ENCODE measurements at places on chromosomes 12 and 14. TPM values are rescaled to one million over a fixed set of nuclear protein-coding genes. Genes with fewer than 3 reads are reported as not detected.

TCHP gene
- total RNA-seq, result 11.5 TPM

SMOC1 gene
- total RNA-seq, result 14.9 TPM

ZC2HC1C gene
- total RNA-seq, result 7.8 TPM

DNAI7 gene
- 0.94 TPM for total RNA-seq

RASAL1 gene
- total RNA-seq, result not detected

BEGAIN gene
- total RNA-seq, result 2.1 TPM

AP4S1 gene
- total RNA-seq, result 7.5 TPM

DNA sequence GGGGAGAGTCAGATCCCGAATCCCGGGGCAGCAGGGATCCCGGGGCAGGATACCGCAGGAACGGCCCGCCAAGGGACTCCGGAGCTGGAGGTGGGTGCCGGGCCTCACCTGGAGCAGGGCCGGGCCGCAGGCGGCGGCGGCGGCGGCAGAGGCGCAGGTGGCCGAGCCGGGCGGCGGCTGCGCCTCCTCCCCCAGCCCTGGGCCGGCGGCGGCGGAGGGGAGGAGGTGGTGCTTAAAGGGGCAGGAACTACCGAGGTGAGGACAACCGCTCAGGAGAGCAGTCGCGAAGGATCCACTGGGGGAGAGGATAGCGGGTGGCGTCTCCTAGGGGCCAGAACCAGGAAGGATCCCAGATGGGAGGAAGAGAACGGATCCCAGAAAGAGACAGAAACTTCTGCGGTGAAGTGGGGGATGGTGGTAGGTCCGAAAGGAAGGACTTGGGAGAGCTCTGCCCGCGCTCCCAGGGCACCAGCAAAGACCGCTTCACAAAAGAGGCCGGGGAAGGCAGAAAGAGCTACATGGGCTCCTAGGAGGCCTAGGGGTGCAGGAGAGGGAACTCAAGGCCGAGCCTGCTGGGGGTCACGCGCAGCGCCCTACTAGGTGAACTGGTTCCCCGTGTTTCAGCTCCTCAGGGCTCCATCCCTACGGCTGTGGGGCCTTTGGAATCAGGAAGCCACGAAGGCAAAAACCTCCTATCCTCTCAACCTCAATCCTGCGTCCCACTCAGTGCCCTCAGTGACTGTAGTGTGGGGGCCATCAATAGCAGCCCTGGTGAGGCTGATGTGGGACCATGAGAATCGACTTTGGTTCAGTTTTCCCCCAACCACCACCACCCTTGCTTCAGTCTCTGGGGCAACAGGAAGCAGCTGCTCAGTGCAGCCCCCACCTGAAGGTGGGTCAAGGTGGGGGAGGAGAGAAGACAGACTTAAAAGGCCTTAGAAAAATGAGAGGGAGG lies 5.0 kb upstream of the BAZ2A start:
- peak; percentile 72 for DNase-seq

DNA sequence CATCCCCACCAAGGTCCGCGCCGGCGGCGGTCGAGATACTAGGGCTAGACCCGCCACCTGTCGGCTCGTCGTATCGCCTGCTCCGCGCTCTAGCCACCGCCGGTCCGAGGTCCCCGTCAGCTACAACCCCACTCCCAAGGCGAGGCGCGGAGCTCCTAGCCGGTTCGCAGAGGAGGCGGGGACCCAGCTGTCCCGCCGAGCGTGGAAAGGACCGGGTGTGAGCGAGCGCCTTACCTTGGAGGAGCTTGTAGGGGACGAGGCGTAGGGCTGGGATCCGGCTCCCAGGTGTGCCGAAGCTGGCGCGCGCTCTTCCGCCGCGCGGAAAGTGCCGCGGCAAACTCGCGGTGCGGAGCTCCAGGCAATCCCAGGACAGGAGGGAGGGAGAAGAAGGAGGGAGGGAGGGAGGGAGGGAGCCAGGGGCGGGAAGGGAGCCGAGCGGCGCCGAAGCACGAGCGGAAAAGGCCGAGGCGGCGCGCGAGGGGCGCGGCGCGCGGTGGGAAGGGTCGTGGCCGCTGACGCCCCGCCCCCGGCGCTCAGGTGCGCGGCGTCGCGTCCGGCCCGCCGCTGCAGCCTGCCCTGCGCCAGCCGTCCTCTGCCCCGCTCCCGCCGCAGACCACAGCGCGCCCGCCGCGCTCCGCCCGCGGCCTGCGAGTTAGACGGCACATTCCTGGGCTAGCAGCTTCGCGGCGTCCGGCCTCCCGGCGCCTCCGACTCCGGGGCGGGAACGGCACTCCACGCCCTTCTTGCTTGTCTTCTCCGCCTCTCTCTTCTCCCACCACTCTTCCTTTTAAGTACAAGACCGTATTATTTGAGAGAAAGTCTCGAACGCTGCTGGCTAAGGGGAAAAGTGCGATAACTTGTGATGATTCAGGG lies at the start of gene PAWR:
PAWR (minus strand) TSS at position 327 of the 873 bp plus-strand sequence. CDS start 720 bp downstream, outside the sequence.
- peak; percentile 54 for DNase-seq

GRCh38 chr12:11813438-11813813 lies 164.0 kb downstream of the ETV6 start:
- DNase-seq, result no peak

DNA sequence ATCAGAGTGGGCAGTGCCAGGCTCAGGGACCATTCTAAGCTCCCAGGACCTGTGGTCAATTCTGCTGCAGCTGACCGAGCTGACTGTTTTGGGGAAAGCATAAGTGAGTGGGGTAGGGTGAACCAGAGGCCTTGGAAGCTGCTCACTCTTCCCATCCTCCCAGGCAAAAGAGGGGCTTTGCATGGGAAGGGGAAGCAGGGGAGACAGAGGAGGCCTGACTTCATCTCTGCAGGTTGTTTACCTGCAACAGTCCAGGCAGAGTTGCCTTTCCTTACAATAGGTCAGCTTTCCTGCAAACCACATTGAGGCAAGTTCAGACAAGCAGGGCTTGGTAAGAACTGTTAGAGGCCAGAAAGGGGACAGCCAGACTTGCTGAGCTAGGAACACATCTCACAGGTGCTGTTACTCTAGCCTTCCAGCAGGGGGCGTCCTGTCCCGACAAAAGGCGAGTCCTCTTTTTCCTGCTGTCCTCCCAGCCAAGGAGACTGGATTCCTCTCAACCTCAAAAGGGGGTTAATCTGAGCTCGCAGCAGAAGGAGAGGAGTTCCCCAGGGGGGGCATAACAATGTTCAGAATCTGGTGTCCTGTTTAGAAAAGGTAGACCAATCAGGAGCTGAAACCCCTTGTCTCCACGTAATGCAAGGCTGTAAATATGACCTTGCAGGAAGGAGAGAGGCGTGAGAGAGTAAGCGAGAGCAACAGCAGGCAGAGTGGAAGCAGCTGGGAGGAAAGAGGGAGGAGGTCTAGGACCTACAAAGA lies 4.3 kb upstream of the DHRS2 start:
- peak; percentile 70 for DNase-seq

- no peak for DNase-seq
Measured at GRCh38 chr14:77903221-77903620, 103.3 kb downstream of the ADCK1 start.

DNA sequence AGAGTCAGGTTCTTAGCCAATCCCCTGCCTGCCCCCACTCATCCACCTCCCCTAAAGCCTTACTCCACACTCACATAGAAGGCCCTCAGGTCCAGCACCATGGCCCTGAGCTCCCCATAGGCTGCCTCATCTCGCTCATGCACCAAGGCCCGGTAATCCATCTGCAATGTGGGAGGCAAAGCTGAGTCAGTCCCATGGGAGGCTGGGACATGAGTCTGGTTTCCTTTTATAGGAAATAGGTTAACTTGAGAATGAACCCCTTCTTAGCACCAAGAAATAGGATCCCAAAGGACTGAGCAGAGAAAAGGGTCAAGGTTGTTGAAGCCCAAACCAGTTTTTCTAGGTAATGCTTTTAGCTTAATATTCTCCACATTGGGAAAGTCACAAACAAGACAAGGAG lies 2.1 kb upstream of the EMC9 start:
- DNase-seq, result no peak

DNA sequence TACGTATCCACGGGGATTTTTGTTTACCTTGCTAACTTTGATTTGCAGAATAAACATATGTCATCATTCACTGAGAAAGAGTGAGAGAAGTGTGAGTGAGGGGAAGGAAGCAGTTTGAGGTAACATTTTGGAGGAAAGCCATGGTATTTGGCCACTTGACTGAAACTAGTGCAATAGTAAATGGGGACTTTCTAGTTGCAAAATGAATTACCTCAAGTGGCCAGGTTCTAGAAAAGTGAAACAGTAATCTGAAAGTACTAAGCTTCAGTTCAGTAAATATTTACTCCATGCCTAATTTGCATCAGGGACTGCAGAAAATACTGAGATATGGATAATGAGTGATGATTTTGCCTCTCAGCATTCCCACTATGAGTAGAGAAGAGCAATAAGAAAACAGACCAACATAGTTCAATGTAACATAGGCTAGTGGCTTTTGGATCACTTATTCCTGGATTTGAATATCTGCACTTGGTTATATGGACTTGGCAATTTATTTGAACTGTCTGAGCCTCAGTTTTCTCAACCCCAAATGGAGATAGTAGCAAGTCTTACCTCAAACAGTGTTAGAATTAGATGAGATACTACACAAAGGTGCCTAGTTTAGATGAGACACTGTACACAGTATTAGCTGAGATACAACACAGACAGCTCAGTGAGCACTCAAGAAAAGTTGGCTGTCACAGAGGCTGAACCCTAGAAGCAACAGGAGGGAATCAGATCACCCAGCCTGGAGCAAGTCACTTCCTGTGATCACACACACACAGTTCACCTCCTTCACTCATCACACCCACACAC lies 439.1 kb downstream of the NPAS3 start:
- no peak for DNase-seq

DNA sequence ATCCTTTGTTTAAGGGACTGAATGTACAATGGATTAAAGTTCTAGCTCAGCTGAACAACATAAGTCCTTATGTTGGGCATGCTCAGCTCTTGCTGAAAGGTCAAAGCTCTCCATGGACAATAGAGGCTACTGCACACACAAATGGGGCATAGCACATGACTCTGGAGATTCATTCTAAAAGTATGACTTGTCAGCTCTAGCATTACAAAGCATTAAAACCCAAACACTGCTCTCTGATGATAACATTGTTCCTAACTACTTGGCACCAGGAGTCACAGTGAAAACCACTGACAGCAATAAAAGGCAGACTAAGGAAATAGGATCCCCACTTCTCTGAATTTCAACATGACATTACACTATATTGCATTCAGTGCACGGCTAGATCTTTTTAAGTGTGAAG lies 21.9 kb upstream of the FSCB start:
- DNase-seq, result no peak

DNA sequence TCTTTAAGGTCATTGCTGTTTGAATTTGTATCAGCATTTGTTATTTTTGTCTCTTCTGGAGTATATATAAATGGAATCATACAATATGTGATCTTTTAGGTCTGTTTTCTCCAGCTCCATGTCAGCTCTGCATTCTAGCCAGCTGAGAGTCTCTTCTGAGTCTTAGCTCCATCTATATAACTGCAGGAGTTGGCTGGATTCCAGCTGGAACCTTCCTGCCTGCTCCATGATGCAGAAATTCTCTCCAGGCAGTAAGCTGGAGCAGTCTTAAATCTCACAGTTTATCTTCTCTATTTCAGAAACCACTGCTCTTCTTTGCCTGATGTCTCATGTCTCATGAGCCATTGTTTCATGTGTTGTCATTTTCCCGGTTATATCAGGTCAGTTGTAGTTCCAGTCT lies 827.6 kb downstream of the NRXN3 start:
- DNase-seq, result peak; percentile 20

GRCh38 chr12:8108808-8109398 lies 14.5 kb upstream of the CLEC4A start:
- peak; percentile 77 for DNase-seq

DNA sequence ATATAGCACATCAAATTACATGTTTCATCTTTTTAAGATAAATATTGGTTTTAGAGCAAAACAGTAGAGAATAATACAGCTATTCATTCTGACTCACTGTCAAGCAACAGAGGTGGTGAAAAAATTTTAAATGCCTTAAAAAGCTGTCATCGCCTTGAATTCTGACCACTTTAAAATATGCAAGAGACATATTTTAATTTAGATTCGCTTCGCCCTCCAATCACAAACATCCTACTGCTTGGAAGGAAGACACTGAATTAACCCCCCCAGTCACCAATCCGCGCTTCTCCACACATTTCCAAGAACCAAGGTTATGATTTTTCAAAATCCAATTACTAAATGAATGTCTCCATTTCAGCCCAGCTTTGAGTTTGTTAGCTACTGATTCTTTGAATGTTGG lies 112.4 kb downstream of the TMEM132D start:
- no peak for DNase-seq

DNA sequence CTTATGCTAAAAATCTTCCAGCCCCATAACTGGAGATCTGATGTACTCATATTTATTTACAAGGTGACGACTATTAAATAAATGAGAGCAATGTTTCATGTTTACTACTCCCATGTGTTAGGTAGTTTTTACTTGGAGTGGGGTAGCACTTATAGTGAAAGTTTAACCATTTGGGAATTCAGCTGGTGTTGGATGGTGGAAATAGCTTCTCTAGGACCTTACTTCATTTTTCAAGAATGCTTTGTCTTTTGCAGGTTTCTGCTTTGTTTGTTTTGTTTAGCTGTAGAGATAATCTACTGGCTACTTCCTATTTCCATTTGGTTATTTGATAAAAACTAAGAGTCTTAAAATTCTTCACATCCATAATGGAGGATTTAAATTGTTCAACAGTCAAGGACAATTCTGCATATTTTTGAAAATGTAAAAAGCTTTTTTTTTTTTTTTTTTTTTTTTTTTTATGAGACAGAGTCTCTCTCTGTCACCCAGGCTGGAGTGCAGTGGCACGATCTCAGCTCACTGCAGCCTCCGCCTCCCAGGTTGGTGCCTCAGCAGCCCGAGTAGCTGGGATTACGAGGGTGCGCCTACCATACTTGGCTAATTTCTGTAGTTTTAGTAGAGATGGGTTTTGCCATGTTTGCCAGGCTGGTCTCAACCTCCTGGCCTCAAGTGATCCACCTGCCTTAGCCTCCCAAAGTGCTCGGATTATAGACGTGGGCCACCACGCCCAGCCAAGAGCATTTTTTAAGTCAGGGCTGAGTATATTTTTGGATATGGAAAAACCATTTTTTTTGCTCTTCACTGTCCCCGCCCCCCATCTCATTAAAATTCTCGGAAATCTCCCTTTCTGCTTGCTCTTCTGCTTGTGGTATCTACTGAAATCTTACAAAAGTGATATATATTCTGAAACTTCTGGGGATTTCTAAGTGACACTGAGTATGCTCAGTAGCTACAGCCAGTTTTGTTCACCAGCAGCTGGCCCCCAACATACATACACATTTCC lies 1.4 kb upstream of the ABCD2 start:
- no peak for DNase-seq

- peak; percentile 80 for DNase-seq
Measured at GRCh38 chr14:94601884-94602391, 10.3 kb upstream of the SERPINA3 start.

DNA sequence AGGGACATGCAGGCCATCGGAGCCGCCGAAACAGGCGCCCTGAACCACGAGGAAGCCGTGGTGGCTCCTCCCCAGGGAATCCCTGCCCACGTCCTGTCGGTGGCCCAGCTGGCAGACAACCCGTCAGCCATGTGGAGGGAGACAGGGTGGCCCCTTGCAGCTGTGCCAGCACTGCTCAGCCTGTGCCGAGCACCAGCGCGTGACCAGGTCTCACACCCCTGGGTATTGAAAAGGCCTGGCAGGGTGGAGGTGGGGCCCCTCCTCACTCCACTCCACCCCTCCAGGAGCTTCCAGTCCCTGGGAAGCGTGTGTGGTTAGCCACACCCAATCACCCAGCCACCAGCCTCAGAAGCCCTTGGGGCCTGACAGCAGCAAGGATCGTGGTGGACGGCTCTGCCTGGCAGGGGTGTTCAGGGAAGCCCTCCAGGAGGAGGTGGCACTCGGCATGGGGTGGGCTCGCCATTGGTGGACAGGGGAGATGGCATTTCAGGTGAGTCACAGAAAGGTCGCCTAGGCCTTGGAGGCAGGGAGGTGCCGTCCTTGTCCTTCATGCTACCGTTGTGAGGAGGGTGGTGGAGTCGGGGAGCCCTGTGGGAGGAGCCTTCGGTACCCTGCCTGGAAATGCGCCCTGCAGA lies 12.3 kb upstream of the DLK1 start:
- no peak for DNase-seq

Data from left cardiac atrium (tissue), 4 donors.